ENCODE measurements at places on chromosomes 16 and 17.

DNA sequence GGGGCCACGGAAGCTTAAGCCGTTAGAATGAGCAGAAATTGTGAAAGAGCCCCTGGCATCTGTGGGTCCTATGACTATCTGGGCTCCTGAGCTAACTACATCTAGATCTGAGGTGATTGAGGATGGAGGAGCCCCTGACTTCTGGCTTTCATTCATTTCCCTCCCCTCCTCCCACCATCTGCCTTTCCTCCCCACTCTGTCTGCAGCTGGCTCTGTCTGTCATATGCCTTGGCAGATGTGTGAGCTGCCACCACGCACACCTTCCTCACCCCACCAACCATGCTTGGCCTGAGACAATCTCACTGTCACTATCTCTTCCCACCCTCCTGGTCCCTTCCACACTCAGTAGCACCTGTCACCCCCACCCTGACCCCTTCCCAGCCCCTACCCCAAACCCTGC, 5.1 kb downstream of the CD300E start:
- DNase-seq, result no peak

- no peak for DNase-seq
Measured at GRCh38 chr17:61700252-61700651, 109.2 kb upstream of the NACA2 start.

DNA sequence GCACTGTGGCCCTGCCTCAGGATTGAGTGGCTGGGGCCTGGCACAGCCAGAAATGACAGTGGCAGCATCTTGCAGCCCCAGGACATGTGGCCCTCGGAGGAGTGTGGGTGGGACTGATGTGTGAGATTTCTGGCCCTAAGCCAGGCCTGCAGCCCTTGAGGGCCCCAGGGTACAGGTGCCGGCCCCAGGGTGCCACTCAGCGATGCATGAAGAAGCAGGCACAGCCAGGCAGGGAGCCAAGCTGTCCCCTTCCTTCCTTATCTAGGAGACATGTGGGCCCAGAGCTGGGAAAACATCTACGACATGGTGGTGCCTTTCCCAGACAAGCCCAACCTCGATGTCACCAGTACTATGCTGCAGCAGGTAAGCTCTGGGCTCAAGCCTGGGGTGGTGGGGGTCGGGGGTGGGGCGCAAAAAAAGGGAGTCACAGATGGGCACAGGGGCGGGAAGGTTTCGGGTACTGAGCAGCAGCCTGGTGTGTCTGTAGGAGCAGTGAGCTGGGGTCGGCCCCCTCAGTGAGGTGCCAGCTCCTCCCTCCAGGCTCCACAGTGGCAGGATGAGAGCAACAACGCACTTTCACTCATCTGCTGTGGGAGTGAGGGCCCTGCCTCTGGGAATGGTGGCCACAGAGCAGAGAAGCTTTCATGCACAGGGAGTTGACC, 4.1 kb downstream of the ACE start:
- no peak for DNase-seq

- peak; percentile 83 for DNase-seq
Measured at GRCh38 chr16:81526935-81527334, 82.3 kb downstream of the CMIP start.

GRCh38 chr17:31598921-31599571, 207.6 kb downstream of the RAB11FIP4 start:
- DNase-seq, result no peak

DNA sequence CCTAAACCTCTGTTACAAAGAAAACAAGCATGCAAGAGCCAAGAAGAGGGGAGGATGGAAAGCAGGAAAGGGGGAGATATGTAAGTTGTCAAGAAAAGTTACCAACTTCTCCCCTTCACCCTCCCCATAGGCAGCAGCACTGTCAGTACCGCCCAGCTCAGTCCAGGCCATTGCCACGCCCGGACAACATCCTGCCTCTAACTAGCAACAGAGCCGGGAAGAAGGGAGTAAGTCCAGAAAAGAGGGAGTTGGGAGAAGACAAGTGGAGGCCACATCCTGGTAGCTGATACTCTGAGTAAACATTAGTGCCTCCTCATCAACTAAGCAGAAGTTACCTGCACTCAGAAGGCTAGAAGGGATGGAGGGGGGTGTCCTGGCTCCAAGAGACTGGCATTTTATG, 113.6 kb downstream of the SMG6 start:
- DNase-seq, result no peak

DNA sequence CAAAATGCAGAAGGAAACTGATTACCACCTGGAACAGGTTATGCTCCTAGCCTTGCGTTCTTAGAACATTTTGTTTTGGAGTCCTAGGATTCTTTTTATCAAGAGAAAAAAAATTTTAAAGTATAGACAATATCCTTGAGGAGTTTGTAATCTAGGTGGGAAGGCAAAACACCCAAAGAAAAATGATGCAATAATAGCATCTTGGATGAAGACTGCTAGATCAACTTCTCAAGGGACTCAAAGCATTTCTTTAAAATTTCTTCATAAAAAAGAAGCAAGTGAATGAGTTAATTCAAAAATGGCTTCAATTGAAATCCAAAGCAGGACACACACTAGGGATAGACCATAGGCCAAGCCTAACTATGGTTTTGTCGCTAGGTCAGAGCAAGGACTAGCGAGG, 515.8 kb upstream of the ZFHX3 start:
- no peak for DNase-seq

GRCh38 chr17:39573447-39574298, 34.0 kb downstream of the NEUROD2 start:
- peak; percentile 75 for DNase-seq

GRCh38 chr16:52191531-52192134, 355.3 kb downstream of the TOX3 start:
- DNase-seq, result peak; percentile 50

GRCh38 chr16:3023415-3023668, 400 bp downstream of the HCFC1R1 start:
- DNase-seq, result no peak

DNA sequence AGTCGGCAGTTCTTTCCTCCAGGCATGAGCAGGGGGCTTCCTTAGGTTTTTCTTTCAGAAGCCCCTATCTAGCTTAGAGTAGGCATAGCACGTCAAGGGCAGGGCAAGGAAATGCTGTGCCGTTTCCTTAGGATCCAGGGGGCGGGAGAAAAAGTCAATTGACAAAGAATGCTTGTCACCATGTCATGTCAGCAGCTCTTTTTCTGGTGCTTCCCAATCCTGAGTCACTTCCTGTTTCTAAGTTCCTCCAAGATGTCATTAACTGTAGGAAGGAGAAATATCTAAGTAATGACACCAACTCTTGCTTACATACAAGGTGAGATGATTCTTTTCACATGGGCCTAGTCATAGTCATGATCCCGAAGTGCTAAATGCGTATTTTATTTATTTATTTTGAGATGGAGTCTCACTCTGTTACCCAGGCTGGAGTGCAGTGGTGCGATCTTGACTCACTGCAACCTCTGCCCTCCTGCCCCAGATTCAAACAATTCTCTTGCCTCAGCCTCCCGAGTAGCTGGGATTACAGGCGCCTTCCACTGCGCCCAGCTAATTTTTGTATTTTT, 35.2 kb downstream of the GJC1 start:
- DNase-seq, result no peak

GRCh38 chr17:32634167-32634566, 147.4 kb downstream of the CDK5R1 start:
- no peak for DNase-seq

- no peak for DNase-seq
Measured at GRCh38 chr16:50229149-50229726, 37.1 kb upstream of the ADCY7 start.

GRCh38 chr17:63337579-63337978, 108.5 kb downstream of the CYB561 start:
- DNase-seq, result no peak

DNA sequence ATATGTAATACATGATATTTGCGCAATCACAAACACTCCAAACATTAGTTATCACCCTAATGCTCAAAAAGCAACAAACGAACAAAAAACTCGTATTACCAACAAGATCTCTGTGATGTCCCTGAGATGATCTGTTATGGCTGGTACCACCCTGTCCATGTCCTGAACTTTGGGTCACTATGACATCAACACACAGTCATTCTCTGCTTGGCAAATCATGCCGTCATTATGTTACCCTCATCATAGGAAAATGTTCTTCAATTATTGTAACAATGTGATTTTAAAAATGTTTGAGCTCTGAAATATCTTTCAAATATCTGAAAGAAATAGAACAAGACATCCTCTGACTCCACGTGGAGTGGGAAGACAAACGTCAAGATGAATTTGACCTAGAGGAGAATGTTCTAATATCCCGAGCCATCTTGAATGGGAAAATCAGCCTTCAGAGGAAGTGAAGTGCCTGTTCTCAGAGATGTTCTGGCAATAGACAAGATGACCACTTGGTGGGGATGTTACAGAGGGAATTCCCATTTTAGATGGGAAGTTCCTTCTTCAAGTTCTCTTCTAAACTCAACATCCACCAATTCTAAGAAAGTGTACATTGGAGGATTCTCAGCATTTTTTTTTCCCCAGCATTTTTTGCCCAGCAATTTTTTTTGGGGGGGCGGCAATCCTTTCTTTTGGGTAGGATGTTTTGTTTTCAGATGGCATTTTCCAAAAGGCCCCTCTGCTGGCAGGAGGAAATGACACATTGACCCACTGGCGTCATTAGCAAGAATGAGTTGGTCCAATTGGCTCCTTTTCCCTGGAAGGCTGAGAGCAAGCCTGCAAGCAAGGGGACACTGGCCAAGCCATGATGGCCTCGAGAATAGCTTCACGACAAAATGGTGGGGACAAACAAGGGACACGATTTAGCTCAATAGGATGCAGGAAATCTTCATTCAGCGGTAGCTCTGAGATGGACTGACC, 3.7 kb upstream of the HSD17B2 start:
- peak; percentile 36 for DNase-seq

DNA sequence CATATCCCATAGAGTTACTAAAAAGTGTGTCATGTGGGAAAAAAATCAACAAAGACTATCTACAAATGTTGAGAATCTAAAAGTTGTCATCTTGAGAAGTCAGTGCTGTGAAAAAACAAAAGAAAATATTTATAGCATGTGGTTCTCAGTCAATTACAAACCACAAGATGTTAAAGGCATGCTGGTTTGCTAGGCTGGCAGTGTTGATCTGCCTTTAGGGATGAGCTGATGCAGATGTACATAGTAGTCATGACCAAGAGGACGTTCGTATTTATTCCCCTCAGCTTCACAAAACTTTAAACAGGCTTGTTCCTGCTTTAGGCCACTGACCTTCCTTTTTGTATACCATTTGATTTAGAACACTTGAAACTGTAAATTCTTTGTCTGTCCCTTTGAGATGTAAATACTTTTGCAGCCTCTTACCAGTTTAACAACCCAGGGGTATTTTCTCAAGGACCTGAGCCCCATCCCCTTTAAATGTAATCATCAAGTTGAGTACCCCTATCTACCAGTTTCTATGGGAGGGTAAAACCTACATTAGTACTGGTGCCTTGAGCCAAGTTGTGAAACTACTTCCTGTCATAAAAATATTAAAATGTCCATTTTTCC, 446.6 kb downstream of the KCNJ18 start:
- DNase-seq, result no peak

DNA sequence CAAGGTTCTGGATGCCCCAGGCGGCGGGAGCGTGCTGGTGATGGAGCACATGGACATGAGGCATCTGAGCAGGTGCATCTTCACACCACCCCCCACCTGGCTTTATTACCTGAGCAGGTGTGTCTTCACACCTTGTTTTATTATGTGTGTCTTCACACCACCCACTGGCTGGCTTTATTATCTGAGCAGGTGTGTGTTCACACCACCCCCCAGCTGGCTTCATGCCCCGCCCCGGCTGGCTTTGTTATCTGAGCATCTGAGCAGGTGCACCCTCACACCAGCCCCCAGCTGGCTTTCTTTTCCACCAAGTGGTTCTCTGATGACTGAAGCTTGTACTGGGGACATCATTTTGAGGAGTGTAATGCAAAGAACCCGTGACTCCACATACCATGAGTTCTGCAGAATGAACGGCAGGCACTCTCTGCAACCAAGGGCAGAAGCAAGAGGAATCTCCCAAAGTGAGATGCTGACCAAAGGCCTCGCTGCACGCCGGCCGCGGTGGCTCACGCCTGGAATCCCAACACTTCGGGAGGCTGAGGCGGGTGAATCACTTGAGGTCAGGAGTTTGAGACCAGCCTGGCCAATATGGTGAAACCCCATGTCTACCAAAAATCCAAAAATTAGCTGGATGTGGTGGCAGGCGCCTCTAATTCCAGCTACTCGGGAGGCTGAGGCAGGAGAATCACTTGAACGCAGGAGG, 2.6 kb downstream of the FN3KRP start:
- no peak for DNase-seq

DNA sequence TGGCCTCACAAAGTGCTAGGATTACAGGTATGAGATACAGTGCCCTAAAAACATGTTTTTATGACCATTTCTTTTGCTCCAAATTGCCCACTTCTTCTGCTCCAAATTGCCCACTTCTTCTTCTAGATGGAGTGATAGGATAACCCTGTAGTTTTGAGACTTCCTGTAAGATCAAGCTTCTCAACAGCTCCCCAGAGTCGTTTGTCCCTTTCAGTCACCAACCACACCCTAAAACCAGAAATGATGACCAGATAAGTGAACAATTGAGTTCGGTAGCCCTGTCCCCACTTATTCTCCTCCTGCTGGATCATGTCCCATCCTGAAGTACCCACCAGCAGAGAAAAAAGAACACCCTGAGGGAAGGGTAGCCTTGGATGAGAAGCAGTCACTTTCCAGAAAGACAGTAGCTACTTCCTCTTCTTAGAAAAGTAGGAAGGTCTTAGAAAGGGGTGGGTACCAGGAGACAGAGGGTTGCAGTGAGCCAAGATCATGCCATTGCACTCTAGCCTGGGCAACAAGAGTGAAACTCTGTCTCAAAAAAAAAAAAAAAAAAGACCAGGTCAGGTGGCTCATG, 2.5 kb downstream of the ODAD4 start:
- no peak for DNase-seq

DNA sequence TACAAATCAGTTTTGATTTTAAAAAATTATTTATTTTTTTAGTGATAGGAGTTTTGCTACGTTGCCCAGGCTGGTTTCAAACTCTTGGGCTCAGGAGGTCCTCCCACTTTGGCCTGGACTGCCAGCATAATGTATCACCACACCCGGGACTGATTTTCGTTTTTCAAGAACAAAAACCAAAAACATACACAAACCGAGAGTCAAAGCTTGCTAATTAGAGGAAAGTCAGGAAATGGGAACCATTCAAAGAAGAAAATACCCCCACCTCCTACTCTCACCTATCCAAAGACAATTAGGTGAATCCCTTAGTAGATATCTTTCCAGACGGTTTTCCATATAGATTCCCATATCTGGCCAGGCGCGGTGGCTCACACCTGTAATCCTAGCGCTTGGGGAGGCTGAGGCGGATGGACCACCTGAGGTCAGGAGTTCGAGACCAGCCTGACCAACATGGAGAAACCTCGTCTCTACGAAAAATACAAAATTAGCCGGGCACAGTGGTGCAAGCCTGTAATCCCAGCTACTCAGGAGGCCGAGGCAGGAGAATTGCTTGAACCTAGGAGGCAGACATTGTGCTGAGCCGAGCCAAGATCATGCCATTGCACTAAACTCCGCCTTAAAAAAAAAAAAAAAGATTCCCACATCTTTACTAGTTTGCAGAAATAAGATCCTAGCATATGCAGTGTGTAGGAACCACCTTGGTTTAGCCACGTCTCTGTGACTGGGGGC, 883 bp upstream of the SPN start:
- DNase-seq, result no peak

Measured in prostate gland (tissue), 2 donors.